ENCODE measurements at places on chromosomes 6 and 20.

GRCh38 chr20:25644814-25645213 is 21.0 kb upstream of the NANP start:
- no peak for DNase-seq

GRCh38 chr6:259316-259715 is 33.0 kb upstream of the DUSP22 start:
- DNase-seq, result no peak

DNA sequence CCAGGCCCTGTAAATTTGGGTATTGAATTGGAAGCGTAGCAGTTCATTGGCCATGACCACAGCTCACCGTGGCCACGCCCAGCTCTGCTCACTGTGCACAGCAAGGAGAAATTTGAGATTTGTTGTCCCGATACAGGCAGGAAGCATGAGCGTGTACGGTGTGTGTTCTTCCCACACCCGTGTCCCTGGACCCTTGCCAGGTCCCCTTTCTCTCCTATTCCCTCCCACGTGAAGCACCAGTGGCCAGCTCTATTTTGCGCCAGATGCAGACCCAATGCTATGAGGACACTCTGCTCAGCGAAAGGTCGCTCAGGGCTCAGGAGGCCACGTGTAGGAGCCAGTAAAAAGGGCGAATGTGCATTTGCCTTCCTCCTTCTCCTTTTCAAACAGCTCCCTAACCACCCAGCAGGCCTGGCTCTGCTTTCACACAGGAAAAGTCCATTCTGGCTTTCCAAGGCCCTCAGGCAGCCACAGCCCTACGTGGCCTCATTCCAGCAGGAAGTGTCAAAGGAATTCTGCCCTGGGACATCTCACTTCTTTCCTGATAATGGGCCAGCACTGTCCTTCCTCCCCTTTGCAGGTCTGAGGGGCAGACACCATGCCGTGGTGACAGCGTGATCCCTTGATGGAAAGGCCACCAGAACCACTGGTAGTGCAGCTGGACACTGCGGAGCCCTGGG is 499.2 kb upstream of the CDH4 start:
- DNase-seq, result no peak

GRCh38 chr6:110511401-110511800 is 35.0 kb upstream of the SLC22A16 start:
- no peak for DNase-seq

- no peak for DNase-seq
These were observed 4.0 kb downstream of the ARID1B start for GRCh38 chr6:156780962-156781853.

- DNase-seq, result no peak
These were observed 171.3 kb upstream of the HDAC2 start for GRCh38 chr6:114142258-114142657.

DNA sequence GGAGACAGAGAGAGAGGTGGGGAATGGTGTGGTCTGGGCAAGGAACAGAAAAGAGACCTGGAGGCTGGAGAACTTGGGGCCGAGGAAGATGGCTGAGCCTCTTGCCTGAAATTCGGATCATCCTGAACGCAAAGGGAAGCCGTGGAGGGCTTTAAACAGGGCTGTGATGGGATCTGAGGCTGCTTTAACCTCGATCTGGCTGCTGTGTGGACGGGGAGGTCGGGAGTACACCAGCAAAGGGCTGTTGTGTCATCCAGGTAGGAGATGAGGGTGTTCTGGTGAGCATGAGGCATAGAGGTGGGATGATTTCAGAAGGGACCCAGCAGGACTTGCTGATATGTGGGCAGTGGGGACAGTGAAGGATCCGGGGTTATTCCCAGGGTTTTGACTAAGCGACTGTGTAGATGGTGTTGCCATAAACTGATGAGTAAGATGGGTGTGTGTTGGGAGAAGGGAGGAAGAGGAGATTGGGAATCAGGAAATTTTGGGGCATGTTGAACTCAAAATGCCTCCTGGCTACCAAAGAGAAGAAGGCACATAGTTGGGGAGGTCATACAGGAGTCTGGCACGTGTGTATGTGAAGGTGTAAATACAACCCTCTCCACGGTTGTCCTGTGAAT is 158.5 kb downstream of the NFATC2 start:
- no peak for DNase-seq

- DNase-seq, result no peak
These were observed 9.7 kb downstream of the RNGTT start for GRCh38 chr6:88953550-88954386.

- no peak for DNase-seq
These were observed 37.6 kb downstream of the NDUFAF5 start for GRCh38 chr20:13822459-13822858.

GRCh38 chr6:81997090-81997926 is 244.8 kb upstream of the TENT5A start:
- DNase-seq, result peak; percentile 75

DNA sequence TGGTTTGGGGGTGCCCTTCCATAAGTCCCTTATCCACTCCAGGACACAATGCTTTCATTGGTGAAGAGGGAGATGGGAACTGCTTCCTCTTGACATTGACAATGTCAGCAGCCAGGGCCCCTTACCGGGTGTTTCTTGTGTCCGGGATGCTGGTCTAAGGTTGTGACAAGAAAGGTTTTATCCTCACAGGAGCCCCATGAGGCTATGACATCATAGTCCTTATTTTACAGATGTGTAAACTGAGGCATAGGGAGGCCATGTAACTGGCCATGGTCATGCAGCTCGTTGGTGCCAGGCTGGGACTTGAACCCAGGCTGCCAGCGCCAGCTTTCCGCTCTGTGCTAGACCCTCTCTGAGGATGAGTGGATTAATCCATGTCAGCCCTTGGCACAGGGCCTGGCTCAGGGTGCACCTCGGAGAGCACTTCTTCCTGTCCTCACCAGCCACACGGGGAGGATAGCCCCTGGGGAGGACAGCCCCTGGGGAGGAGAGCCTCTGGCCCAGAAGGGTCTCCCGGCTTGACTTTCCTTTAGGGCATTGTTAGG is 157.3 kb downstream of the SYCP2 start:
- DNase-seq, result no peak

GRCh38 chr20:50571466-50571865 is 61.3 kb downstream of the PTPN1 start:
- no peak for DNase-seq

GRCh38 chr6:129645830-129646579 is 64.0 kb downstream of the ARHGAP18 start:
- no peak for DNase-seq

GRCh38 chr6:161578478-161578877 is 304.6 kb upstream of the AGPAT4 start:
- DNase-seq, result no peak

GRCh38 chr6:26226579-26226967 is 138.4 kb upstream of the BTN3A2 start:
- DNase-seq, result no peak

DNA sequence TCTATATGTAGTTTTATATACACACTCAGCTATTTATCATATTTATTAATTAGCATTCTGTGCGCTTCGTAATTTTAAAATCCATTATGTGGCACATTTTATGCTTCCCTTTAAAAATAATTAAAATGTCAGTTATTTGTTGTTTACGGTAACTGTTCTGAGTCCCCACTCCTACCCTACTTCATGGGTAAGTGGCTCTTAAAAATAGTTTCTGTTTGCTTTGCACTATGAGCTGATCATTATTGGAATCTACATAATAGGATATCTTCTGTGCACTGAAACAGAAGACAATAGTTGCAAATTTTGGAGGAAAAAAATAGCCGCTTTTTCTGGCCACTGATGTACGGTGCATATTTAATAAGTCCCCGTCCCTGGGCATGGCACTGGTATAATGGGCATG is 25.2 kb downstream of the LCA5 start:
- no peak for DNase-seq

GRCh38 chr6:30465595-30466306 is 23.6 kb upstream of the HLA-E start:
- no peak for DNase-seq

DNA sequence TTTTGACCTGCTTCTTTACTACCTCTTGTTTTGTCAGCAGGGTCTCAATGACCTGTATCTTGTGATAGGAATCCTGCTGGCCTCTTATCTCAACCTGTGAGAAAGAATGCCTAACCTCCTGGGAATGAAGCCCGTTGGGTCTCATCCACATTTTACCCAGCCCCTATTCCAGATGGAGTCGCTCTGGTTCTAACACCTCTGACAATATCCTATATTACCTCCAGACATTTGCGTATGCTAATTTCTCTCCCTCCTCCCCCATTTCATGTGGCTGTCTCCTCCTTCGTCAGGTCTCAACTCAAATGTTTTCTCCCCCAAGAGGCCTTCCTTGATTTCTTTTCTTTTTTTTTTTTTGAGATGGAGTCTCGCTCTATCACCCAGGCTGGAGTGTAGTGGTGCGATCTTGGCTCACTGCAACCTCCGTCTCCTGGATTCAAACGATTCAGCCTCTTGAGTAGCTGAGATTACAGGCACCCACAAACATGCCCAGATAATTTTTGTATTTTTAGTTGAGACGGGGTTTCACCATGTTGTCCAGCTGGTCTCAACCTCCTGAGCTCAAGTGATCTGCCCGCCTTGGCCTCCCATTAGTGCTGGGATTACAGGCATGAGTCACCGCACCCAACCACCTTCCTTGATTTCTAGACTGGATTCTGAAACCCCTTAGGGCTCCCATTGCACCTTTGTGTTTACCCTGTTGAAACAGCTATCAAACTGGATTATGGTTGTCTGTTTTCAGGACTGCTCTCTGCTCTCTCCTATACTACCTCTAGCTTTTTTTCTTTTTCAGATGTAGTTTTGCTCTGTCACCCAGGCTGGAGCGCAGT is 49.5 kb upstream of the B4GALT5 start:
- DNase-seq, result no peak

GRCh38 chr6:26092443-26092842 is 5.2 kb downstream of the HFE start:
- DNase-seq, result peak; percentile 28

GRCh38 chr6:150354754-150355571 is 13.8 kb upstream of the IYD start:
- no peak for DNase-seq

GRCh38 chr20:57675773-57676172 is 34.0 kb downstream of the PMEPA1 start:
- DNase-seq, result no peak

DNA sequence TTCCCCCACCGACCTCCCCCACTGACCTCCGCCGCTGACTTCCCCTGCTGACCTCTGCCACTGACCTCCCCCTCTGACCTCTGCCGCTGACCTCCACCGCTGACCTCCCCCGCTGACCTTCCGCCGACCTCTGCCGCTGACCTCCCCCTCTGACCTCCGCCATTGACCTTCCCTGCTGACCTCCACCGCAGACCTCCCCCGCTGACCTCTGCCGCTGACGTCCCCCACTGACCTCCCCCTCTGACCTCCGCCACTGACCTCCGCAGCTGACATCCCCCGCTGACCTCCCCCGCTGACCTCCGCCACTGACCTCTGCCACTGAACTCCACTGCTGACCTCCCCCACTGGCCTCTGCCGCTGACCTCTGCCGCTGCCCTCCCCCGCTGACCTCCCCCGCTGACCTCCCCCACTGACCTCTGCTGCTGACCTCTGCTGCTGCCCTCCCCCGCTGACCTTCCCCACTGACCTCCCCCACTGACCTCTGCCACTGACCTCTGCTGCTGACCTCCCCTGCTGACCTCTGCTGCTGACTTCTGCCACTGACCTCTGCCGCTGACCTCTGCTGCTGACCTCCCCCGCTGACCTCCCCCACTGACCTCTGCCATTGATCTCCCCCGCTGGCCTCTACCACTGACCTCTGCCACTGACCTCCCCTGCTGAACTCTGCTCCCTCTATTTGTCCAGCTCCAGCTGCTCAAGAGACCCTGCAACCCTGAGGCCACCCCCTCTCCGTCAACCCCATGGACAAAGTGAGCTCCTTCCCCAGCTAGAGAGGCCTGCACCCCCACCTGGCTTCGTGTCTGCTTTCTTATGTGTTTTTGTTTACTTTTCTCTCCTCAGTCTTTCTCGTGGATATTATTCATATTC is 91.4 kb upstream of the AFDN start:
- DNase-seq, result no peak

GRCh38 chr6:44630125-44631028 is 242.9 kb downstream of the CDC5L start:
- peak; percentile 49 for DNase-seq

DNA sequence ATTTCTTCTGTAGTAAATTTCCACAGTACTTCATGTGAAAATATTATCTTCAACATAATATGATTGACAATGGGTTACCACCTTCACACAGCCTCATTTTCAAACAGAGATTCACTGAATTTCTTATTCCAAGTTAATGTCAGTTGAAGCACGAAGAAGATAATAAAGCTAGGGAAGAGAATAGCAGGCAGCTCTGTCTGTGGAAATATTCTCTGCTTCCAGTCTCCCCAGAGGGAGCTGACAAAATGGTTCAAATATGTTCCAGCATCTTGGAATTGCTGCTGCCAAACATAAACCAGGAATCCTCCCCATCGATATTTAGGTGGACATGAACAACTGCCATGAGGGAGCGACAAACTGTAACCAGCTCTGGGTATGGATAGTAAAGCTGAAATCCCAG is 224.8 kb downstream of the GJA1 start:
- DNase-seq, result no peak

- DNase-seq, result no peak
These were observed 42.0 kb downstream of the MAPK14 start for GRCh38 chr6:36069573-36069972.

GRCh38 chr20:8540466-8540865 is 408.4 kb downstream of the PLCB1 start:
- DNase-seq, result no peak

GRCh38 chr6:17281100-17281496 is at the start of gene RBM24:
Gene RBM24 (plus strand): TSS chr6:17281361. CDS start chr6:17281582, 221 bp downstream.
- peak; percentile 52 for DNase-seq

DNA sequence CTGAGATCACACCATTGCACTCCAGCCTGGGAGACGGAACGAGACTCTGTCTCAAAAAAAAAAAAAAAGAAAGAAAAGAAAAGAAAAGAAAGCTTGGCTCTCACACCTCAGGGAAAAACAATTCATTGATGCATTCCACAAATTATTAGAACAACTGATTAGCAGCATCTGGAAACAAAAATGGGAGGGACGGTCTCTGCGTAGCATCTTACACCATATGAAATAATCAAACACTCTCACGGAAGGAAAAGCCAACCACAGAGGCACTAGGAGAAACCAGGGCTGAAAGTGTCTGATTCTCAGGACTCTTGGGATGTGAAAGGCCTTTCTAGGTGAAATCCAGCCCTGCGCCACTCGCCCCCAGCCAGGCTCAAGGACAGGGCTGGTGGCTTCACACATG is 2.3 kb upstream of the HELZ2 start:
- no peak for DNase-seq

GRCh38 chr20:58440021-58440767 is 51.2 kb downstream of the VAPB start:
- no peak for DNase-seq

- DNase-seq, result no peak
These were observed 736.4 kb upstream of the MARCKS start for GRCh38 chr6:113120582-113121285.
